Stimulated activated naive CD4-positive, alpha-beta T cell (primary cell): ENCODE measurements at places on chromosomes 13 and 19.
A peak's percentile ranks its signal among the peaks of the same experiment; 100 is the strongest.

GRCh38 chr19:51094696-51095279 is 12.1 kb upstream of the KLK14 start:
- DNase-seq = no peak

GRCh38 chr13:109738298-109738746 is 48.1 kb downstream of the IRS2 start:
- DNase-seq = no peak

- DNase-seq = no peak
Measured at GRCh38 chr19:13017306-13018034, 22.2 kb downstream of the NFIX start.

GRCh38 chr13:28267497-28267896 is 129.2 kb downstream of the PAN3 start:
- no peak for DNase-seq

DNA sequence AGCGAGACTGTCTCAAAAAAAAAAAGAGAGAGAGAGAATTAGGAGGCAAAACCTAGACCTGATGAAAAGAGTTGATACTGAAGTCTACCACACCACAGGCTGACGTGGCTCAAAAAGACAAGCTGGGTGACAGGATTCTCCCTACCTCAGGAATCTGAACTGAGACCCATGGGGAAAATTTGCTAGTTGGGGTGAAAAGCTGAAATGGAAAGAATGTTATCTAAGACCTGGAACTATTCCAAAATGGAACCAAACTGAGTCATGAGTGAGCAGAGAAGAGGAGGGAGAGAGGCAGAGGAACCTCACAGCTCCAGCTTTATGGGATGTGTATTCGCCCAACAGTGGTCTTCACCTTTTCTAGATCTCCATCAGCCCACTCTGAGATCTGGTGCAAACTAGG is 11.7 kb downstream of the SMG9 start:
- DNase-seq = no peak

DNA sequence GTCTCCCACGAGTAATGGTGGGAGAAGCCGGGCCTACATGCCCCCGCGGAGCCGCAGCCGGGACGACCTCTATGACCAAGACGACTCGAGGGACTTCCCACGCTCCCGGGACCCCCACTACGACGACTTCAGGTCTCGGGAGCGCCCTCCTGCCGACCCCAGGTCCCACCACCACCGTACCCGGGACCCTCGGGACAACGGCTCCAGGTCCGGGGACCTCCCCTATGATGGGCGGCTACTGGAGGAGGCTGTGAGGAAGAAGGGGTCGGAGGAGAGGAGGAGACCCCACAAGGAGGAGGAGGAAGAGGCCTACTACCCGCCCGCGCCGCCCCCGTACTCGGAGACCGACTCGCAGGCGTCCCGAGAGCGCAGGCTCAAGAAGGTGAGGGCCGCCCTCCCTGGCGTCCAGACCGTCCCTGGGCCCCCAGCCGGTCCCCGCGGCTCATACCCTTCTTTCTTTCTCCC is 1.4 kb upstream of the USF2 start:
- DNase-seq = peak; percentile 37

DNA sequence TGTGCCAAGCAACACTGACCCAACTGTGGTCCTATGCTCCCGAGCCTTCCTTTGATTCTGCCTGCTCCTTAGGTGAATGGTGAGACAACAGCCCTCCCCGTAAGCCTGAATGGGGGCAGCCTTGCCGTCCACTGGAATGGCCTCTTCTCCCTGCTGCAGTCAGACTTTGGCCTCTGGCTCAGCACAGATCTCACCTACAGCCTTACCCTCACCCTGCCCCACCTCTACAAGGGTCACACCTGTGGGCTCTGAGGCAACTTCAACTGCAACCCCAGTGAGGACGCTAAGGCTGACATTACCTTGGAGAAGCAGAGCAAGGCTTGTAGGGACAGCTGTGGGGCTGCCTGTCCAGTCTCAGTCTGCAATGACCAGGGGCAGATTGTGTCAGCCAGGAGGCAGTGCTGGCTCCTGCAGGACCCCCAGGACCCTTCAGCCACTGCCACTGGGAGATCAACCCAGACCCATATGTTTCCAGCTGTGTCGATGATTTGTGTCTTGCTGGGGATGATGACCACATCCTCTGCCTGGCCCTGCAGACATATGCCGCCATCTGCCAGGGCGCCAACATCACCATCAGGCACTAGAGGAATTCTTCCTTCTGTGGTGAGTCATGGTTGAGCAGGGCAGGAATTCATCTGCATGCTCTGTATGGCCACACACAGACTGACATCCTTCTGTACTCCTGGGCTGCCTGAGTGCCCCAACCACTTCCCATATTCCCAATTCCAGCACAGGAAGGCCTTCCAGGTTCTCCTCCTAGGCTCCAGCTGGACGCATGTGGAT is 27.3 kb upstream of the FXYD3 start:
- DNase-seq = no peak

- no peak for DNase-seq
Measured at GRCh38 chr13:109403012-109403421, 383.4 kb downstream of the IRS2 start.

DNA sequence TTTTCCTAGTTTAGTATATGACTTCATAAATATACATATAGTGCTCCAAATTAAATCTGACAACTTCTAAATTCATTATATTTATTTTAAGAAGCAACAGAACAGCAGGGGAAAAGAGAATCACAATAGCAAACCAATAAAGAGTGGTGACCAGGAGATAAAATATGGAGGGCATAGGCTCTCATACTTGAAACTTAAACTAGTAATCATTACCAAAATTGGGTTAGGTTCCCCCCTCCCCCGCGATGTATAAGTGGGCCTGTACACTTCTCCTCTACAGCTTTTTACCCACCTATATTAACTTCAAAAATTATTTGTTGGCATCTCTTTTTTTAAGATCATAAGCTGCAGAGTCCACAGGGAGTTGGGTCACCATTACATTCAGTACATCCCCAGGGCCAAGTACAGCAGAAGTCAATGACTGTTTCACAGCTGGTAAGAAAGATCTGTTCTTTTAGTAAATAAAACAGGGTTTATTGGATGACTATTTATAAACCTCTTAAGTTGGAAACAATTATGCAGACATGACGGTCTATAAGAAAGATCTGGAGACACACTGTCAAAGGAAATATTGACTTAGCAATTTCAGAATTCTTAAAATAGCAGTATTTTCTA is 29.4 kb downstream of the KLF12 start:
- DNase-seq = no peak

- DNase-seq = no peak
Measured at GRCh38 chr19:44512326-44513298, 12.3 kb upstream of the ZNF180 start.

DNA sequence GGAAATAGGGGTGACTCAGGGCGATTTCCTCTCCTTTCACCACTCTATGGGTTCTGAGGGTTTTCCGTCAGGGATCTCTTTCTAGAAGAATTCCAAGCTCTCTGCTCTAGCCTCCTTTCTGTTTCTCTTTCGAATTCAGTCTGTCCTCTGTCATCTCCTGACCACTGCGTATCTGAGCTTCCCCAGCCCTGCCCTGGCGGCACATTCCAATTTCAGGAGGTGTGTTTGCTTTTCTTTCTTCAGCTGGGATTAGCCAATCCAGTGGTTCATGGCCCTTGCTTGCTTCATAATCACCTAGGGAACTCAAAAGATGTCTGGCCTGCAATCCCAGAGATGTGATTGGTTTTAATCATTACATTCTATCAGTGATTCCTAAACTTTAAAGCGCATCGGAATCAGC is 9.4 kb downstream of the IFNL2 start:
- DNase-seq = no peak

DNA sequence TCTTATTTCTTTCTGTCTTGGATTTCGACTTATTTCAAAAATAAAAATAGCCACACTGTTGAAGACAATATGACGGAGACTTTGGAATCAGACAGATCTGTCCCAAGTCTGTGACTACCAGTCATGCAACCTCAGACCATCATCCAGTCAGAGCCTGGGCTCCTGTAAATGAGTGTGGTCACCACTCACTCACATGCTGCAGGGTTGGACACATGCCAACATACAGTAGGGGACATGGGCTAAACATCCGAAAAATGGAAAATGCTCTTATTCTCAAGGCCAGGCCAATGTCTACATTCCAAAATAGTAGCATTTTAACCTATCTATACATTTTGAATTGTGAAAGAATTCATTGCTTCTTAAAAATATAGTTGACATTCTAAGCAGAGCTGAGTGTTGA is 75.5 kb upstream of the EDNRB start:
- DNase-seq = no peak

- no peak for DNase-seq
Measured at GRCh38 chr13:65631078-65631477, 1599.1 kb downstream of the PCDH9 start.

DNA sequence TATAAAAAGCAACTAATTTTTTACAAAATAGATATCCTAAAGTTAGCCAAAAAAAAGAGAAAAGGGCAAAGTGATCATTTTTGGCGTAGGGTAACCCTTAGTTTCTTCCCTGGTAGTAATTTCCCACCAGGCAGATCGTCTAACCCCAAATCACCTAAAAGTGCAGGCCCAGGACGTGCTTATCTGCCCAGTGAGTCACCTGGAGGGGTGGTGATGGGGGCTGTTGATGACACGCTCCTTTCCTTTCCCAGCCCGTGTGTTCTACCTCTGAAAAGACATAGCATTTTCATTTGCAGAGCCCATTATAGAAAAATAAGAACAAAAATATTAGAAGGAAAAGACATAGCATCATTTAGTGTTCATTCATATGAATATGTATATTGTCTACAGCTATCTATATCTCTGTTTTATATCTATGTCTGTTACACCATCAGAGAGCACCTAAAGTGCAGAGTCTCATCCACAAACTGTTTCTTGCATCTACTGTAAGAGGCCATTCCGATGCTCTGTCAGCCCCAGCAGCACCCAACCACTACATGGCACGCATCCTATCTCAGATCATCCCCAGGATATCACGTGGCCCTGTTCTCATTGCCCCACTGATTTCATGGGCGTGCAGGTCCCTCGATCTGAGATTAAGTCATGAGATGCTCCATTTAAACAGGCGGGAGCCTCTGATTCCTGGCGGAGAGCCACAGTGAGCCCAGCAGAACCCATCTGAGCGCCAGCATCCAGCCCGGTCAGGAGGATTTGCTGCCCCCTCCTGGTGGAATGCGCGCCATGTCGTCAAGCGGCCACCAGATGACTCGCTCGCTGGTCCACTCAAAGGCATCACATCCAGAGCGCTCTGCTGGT is 8.5 kb upstream of the LILRB3 start:
- peak; percentile 75 for DNase-seq

DNA sequence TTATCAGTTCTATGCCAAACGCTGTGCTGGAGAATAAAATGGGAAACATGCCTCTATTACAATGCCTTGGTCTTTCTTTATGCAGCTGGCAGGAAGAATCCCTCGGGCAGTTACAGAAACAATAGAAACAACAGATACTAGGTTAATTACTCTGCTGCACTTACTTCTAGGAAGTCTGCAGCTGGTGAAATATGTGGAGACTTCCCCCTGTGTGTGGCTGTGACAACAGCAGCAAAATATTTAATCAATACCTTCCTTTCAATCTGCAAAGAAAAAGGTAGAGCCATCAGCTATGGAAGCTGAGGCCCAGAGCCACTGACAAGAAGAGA is 9.9 kb downstream of the STOML3 start:
- no peak for DNase-seq

DNA sequence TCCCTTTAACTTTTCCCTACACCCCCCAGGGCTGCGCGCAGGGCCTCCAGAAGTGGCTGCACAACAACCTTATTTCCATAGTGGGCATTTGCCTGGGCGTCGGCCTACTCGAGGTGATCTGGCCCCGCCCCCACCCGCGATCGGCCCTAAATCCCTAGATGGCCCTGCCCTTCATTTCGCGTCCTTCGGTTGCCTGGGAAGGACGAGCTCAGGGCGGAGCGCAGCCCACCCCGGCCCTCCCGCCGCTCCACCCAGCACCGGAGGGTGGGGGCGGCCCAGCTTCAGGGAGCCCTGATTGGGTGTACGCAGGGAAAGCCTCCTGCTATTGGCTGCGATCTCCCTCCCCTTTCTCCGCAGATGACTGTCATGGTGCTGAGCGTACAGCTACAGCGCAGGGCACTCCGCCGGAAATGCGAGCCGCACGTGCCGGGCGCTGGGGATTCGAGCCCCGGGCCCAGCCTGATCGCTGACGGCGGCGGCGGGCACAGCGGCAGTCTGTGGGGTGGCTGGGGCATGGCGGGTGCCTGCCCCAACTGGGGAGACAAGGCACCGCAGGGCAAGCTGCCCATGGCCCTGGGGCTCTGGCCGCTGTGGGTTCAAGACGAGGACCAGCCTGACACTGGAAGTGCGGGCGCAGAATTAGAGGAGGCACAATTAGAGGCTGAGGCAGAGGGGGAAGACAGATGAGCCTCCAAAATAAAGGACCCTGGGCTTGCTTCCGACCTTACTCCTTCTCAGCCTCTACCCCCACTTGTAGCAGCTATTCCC is 4.3 kb downstream of the CD37 start:
- no peak for DNase-seq

GRCh38 chr13:37407156-37407555 is 191.4 kb downstream of the POSTN start:
- DNase-seq = no peak

GRCh38 chr13:22311734-22312404 is 641.0 kb downstream of the FGF9 start:
- no peak for DNase-seq

- DNase-seq = no peak
Measured at GRCh38 chr13:107299717-107300116, 731.8 kb upstream of the ARGLU1 start.

- no peak for DNase-seq
Measured at GRCh38 chr13:25080773-25081172, 15.2 kb upstream of the PABPC3 start.

GRCh38 chr13:79541426-79542049 is 60.6 kb downstream of the NDFIP2 start:
- DNase-seq = no peak

- peak; percentile 96 for DNase-seq
Measured at GRCh38 chr19:12736995-12737834, at the start of gene GET3. Gene GET3 (plus strand): TSS chr19:12737497. CDS start chr19:12737506, 9 bp downstream.

DNA sequence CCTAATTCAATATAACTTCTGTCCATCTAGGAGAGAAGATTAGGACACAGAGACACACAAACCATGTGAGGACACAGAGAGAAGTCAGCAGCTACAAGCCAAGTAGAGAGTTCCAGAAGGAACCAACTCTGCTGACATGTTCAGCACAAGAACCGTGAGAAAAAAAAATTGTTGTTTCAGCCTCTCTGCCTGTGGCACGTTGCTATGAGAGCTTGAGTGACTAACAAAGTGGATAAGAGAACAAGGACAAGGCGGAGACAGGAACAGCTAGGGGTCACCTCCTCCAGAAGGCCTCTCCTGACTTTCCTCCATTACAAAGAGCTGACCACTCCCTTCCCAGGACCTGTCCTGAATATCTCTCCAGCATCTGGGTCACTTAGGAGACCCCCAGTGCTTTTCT is 5.6 kb upstream of the SIGLEC12 start:
- no peak for DNase-seq

DNA sequence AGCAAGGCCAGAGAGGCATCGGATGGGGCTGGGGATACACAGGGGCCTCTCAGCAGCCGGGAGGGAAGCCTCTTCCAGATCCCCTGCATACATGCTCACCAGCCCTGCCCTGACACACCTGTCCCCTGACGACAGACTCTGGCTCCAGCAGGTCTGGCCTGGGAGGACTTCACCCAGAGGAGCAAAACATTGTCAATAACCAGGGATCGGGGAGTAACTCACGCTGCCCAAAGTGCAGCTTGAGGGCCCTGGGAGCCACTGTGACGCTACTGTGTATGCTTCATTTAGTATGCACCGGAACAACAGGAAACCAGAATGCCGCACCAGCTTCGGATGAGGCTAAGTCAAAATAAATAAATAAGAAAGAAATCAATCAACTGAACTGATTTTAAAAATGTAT is 12.4 kb upstream of the CD22 start:
- no peak for DNase-seq
